Lung (tissue), 17 donors: ENCODE measurements at places on chromosomes 1 and 21. TPM values are rescaled to one million over a fixed set of nuclear protein-coding genes. Genes with fewer than 3 reads are reported as not detected.

DNA sequence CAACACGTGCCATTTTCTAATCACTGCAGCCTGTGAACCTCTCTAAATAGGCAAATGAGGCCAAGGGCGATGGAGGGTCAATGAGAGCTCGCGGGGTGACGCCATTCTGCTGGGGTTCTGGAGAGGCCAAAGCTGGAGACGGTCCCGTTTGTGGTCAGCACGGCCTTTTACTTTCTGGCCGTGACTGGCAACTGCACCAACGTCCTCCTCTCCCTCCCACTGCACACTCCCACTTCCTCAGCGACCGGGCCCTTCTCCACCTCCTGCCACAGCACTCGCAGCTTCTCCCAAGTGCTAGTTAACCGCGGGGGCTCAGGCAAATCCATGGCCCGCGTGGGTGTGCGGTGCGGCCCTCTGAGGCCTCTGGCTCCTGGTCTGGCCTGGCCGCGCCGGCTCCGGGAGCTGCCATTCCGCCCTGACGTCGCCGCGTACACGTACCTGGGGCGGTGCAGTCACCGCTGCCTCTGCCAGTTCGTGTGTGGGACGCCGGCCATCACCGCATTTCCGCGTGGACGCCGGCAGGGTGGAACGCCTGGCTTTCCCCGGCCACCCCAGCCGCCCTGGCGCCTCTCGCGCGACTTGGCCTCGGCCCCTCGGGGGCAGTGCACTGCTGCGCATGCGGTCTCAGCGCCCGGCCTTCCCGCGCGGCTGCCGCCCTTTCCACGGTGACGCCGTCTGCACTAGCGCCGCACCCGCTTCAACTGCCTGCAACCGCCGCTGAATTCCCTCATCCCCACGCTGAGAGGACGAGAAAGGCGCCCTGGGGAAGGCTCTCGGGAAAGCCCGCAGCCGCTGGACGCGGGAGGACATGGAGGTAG, 18.2 kb downstream of the OR2C3 start:
- H3K4me3 ChIP-seq = peak overlapping the region; percentile 1
- H3K4me1 ChIP-seq = no peaks in the 10 kb centered on the region
- no peaks in the 10 kb centered on the region for H3K27me3 ChIP-seq
- H3K36me3 ChIP-seq = no peaks in the 10 kb centered on the region
- no peak overlapping the region for H3K27ac ChIP-seq
- DNase-seq = no peak

DNA sequence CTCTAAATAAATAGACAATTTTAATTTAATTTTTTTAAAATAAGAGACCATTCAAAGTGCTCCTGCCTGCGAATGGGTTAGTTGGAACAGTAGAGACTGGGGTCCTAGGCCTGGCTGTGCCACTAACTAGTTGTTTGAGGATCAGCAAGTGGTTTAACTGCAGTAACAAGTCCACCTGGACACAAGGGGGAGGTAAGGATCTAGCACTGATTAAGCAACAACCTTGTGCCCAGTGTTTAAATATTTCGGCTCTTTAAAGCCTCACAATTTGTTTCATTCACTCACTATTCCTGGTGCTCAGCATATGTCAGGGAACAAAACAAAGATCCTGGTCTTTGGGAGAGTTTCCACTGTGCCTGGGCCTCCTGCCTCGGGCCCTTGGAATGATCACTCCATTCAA, 1.6 kb upstream of the AGT start:
- H3K4me1 ChIP-seq = no peaks in the 10 kb centered on the region
- H3K27me3 ChIP-seq = no peaks in the 10 kb centered on the region
- no peak for DNase-seq
- H3K27ac ChIP-seq = no peak overlapping the region
- H3K36me3 ChIP-seq = no peaks in the 10 kb centered on the region

- no peak for DNase-seq
- H3K27me3 ChIP-seq = no peaks in the 10 kb centered on the region
- no peak overlapping the region for H3K4me3 ChIP-seq
Observed at GRCh38 chr1:176601348-176601747, 138.4 kb downstream of the PAPPA2 start.

- no peaks in the 10 kb centered on the region for H3K36me3 ChIP-seq
- H3K27me3 ChIP-seq = no peaks in the 10 kb centered on the region
- DNase-seq = no peak
- no peak overlapping the region for H3K27ac ChIP-seq
- H3K4me3 ChIP-seq = no peak overlapping the region
Observed at GRCh38 chr1:43711524-43712386, 4.4 kb downstream of the ST3GAL3 start.

SH2D1B gene
- 1.5 TPM for total RNA-seq

TAS1R1 gene
- 0.51 TPM for total RNA-seq
